Fibroblast of upper back skin (primary cell): ENCODE measurements at places on chromosomes 16 and 17.

DNA sequence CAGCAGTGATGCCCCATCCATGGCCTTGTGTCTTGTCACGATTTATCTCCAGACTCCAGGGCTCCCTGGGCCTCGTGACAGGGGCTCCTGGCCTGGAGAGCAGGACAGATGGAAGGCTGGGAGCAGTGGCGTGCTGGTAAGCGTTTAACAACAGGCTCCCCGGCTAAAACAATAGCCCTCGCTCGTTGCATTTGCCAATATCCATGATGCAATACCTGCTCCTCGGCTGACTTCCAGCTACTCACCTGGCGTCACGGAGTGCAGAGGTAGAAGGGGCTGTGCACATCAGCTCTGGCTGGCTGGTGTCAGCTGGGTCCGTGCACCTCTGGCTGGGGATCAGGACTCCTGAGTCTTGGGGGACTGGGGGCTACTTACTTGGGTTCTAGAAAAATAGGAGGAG is 1.5 kb upstream of the BICDL2 start:
- DNase-seq, result no peak

GRCh38 chr16:51648526-51648925 is 497.5 kb upstream of the SALL1 start:
- DNase-seq, result peak; percentile 57

- DNase-seq, result no peak
Measured at GRCh38 chr16:27492588-27492979, 57.1 kb downstream of the GTF3C1 start.

DNA sequence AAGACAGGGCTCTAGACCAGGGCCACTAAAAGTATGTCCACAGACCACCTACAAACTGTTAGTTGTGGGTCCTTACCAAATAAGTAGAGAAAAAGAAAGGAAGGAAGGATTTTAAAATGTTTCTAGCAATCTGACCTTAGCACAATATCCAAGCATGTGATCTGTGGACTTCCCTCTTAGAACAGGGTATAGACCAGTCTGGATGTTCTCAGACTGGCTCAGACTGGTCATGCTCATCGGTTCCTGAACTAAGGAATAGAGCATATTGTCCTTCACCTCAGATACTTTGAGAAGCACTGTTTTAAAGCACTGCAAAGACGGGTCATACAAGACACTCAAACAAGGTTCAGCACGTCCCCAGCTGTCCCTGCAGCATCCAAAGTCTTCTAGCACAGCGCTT is 25.8 kb downstream of the CUEDC1 start:
- no peak for DNase-seq
